ENCODE measurements at places on chromosomes 2 and 18.

- DNase-seq: no peak
These were observed 1349.8 kb downstream of the SUCLG1 start for GRCh38 chr2:83109284-83109683.

DNA sequence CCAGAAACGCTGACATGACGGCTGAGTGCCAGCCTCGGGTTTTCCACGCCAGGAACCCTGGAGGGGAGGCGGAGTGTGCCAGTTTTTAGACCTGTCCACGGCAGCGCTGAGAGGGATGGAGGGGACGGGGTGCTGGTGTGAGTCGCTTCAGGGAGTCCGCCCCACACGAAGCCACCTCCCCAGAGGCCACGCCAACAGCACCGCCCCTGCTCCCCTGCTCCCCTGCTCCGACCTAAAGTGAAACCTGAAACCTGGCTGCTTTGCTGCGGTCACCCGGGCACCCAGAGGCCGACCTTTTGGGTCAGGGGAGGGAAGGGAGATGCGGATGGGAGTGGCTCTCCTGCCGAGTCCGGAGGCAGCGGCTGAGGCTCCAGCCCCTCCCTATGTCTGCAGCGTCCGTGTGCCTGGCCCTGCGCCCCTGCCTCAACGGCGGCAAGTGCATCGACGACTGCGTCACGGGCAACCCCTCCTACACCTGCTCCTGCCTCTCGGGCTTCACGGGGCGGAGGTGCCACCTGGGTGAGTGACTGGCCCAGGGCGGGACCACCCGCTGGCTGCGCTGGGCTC is 38.1 kb downstream of the SNED1 start:
- no peak for DNase-seq

DNA sequence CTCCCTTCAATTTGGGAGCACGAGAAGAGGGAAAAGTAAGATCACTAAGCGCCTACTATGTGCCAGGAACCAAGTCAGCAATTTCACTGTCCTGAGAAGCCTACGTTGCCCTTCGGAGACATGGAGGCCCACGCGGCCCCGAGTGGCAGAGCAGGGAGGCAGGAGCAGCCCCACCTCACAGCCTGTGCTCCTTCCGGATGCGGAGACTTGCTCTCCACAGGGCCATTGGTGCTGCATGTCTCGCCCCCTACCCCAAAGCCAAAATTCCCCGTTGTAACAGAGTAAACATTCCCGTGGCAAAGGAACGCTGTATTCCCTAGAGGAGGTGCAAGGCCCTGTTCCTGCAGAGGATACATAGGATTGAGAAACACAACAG is 4.5 kb downstream of the SLC14A2 start:
- DNase-seq: no peak

GRCh38 chr2:1483551-1483950 is 70.3 kb downstream of the TPO start:
- no peak for DNase-seq

- peak; percentile 82 for DNase-seq
These were observed 40.2 kb upstream of the ITM2C start for GRCh38 chr2:230824406-230824978.

- DNase-seq: no peak
These were observed 1.5 kb downstream of the COL5A2 start for GRCh38 chr2:189178054-189178453.

DNA sequence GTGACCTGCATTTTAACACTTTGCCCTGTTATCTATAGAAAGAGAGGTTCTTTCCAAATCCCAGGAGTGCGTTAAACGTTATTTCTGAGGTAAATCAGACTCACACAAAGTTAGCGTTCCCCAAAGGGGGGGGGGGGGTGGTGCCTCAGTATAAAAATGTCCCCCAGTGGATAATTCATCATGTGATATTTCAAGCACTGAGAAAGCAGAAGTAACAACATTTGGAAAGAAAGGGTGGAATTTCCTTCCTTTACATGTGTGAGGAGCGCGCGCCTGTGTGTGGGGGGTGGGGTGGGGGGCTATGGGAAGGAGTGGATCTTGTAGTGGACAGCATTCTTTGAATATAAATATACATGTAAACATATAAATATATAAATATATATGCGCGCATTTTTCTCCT is 630.9 kb downstream of the NYAP2 start:
- no peak for DNase-seq

GRCh38 chr2:221215487-221215886 is 356.6 kb downstream of the EPHA4 start:
- no peak for DNase-seq

GRCh38 chr2:102268510-102269199 is 42.7 kb upstream of the IL1RL1 start:
- DNase-seq: no peak

DNA sequence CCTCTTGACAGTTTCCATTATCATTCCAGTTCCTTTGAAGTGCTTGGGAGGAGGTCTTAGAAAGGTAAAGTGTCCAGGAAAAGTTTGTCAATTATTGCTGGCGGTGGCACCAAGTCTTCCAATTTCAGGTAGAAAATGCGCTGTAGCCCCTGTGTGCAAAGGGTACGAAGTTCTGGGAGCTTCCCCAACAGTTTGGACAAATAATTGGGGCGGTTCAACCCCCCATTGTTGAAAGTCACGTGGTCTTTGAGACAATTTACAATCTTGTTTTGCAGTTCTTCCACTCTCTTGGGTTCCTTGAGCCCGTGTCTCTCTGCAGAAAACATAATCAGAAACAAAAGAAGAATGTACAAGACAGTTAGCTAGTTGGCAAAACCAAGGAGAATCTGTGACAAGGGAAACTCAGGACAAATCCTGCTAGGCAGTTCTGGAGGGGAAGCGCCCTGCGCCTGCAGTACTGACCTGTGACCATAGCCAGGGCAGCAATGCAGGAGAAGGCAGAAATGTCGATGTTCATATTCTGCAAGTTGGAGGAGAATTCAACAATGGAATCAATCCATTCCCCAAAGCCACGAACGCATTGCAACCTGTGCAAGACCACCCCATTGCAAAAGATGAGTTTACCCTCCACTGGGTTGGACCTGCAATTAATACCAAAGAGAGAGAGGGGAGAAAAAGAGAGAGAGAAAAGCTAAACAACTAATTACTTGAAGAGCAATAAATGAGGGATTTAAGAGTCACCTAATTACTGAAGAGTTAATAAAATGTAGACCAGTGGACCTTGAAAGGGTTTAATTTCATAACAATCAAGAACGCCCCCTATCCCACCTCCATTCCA is 6.6 kb downstream of the NR4A2 start:
- DNase-seq: no peak

DNA sequence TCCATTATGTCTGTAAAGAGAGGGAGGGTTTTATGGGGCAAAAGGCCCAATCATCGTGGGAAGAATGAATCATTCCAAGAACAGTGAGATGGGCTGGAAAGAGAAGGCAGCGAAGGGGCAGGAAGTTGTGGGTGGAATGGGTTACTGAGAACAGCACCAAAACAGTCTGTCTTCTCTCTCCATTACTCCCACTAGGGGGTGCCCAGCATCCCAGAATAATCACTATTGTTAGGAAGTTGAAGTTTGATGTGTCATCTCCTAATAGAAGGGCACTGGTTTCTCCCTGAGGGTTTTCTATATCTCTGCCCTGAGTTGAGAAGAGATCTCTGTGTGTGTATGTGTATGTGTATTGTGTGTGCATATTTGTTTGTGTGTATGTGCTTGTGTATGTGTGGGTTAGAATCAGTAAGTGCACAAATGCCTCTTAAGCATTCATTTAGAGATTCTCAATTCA is 76.6 kb upstream of the MAP4K3 start:
- DNase-seq: peak; percentile 56

- no peak for DNase-seq
These were observed 253.3 kb upstream of the TCF4 start for GRCh38 chr18:55841314-55841713.

GRCh38 chr2:164642268-164642667 is 21.0 kb upstream of the GRB14 start:
- no peak for DNase-seq

- no peak for DNase-seq
These were observed 28.8 kb upstream of the SIX3 start for GRCh38 chr2:44912660-44913059.

DNA sequence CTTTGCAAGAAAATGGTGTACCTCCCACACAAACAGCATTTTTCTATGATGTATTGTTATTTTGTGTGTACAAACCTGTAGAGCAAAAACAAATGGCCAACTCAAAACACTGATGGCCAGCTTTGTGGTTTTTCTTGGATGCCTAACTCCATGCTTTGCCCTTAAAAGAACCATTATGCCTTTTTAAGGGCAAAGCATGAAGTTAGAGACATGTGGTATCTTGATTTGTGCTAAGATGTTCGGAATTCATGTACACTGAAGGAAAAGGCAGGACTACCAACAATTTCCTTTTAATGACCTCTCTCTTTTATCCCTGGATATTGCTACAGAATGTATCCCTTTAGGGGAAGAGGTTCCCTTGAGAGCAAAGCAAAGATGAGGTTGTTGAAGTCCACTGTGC is 273.6 kb downstream of the SCG2 start:
- DNase-seq: no peak

GRCh38 chr2:121627525-121628050 is 21.7 kb downstream of the CLASP1 start:
- no peak for DNase-seq

- no peak for DNase-seq
These were observed 505.5 kb upstream of the FAM98A start for GRCh38 chr2:34104601-34105000.

GRCh38 chr2:51846796-51847195 is 814.9 kb upstream of the NRXN1 start:
- no peak for DNase-seq

GRCh38 chr2:143926736-143927135 is 593.2 kb downstream of the ZEB2 start:
- no peak for DNase-seq

DNA sequence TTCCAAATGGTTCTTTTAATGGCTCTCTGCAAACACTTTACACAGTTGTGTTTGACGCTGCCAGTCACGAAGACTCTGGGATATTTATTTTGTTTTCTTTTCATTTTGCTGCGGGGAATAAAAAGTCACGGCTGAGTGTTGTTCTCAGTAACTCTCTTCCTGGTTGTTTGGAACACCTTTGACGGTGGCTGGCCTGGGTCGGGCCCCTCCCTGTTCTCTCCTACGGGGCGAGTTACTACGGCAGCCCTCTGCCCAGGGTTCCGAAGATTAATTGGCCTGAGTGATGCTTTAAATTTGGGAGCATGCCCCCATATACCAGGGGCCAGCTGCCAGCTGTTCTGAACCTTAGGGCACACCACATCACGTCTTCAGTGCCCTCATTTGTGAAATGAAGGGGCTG is 84.7 kb downstream of the GATA6 start:
- no peak for DNase-seq

DNA sequence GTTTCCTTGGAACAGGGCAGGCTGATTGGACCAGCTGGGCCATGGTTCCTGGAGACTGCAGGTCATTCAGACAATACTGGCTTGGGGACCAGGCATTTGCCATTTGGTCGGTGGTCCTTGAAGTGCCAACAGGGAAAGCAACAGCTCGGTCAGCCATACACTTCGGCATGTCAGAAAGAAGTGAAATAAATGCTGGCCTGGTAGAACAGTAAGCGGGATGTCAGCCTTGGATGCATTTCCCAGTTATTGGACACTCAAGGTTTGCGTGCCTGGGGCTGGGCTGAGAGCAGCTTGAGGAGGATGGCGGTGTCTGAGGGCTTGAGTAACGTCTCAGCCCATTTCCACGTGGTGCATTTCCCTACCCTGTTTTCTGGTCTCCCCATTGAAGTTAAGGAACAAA is 75.4 kb downstream of the NCK2 start:
- DNase-seq: no peak

DNA sequence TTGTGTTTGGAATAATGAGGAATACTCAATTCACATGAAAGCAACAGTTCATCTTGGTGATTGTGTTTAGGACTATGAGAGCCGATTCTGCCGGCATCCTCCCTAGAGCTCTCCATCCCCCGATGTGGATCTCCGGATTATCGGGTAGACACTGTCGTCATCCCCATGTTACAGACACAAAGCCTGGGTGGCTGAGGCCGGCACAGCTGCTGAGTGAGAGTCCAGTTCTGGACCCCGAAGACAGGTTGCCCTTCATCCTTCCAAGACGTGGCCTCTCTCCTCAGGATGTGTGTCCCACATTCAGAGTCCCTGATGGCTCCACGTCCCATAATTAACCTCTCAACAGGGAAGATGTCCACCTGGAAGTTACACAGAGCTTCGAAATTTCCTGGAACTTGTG is 129.3 kb downstream of the HDAC4 start:
- DNase-seq: no peak

- DNase-seq: no peak
These were observed 83.8 kb downstream of the LONRF2 start for GRCh38 chr2:100238471-100238870.

- no peak for DNase-seq
These were observed 11.8 kb upstream of the HAT1 start for GRCh38 chr2:171910494-171910893.

- DNase-seq: no peak
These were observed 1.5 kb downstream of the LBX2 start for GRCh38 chr2:74497777-74498499.

GRCh38 chr2:233693963-233694362 is 1.3 kb downstream of the UGT1A6 start:
- DNase-seq: no peak

DNA sequence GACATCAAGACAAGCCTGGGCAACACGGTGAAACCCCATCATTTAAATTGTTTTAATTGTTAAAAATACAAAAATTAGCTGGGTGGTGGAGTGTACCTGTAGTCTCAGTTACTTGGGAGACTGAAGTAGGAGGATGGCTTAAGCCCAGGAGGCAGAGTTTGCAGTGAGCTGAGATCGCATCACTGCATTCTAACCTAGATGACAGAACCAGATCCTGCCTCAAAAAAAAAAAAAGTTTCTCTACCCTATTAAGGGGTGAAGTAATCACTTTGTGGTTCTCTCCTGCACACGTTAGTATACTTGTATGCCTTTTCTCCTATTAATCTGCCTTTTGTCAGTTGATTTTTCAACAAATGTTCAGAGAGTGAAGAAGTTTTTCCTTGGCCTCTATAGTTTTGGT is 18.1 kb upstream of the PUM2 start:
- no peak for DNase-seq

DNA sequence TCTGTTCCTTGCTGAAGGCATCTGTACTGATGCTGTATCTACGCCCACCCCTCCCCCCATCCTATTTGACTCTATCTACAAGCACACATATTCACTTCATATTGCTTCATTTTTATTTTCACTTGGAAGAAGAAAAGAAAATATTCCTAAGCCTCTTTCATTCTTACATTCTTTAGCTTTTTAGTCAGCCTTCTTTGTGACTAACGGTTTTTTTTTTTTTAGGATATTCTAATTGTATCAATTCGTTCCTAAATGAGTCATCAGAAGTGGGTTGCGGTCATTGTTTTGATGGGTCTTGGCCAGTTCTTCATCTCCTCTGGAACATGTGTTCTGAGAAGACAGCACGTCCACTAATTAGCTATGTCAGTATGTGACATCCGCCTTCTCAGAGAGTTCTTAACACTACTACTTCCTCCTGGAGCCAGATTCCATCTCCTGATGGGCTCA is 88.7 kb downstream of the MYO1B start:
- DNase-seq: no peak

DNA sequence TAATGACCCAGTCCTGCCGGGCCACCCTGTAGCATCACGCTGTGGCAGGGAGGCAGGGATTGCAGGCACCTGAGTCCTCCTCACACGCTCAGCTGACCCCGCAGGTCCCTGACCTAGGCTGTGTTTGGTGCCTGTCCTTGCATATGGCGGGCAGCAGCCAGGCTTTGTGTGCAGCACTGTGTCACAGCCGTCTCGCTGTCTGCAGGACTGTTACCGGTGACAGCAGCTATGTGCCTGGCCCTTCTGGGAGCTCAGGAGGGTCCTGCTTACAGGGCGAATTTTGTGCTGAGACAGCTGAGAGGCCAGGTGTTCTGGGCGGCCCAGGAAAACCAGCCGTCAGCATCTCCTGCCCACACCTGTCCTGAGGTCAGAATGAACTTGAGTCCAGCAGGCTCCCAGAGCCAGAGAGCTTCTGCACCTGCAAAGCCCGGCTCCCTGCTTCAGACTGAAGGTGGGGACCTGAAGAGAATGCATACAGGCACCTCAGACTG is 10.4 kb upstream of the ARID5A start:
- DNase-seq: no peak
